ENCODE measurements at places on chromosomes 6 and 20.

GRCh38 chr6:90578894-90579549 is 7.8 kb downstream of the MAP3K7 start:
- no peak for DNase-seq

GRCh38 chr6:32967151-32968091 is 973 bp upstream of the BRD2 start:
- DNase-seq = no peak

DNA sequence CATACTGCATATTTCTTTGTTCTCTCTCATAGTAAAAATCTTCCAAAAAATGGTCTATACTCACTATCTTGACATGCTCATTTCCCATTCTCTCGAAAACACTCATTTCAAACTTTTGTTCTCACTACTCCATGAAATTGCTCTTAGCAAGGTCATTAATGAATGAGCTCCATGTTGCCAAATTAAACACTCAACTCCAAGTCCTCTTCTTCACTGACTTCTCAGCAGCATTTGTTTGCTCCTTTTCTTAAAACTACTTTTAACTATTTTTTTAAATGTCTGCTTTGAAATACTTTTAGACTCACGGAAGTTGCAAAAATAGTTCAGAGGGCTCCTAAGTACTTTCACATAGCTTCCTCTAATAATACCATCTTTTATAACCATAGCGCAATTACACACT is 274.0 kb upstream of the PREP start:
- no peak for DNase-seq

GRCh38 chr6:125524356-125524755 is 222.6 kb upstream of the HDDC2 start:
- DNase-seq = no peak

DNA sequence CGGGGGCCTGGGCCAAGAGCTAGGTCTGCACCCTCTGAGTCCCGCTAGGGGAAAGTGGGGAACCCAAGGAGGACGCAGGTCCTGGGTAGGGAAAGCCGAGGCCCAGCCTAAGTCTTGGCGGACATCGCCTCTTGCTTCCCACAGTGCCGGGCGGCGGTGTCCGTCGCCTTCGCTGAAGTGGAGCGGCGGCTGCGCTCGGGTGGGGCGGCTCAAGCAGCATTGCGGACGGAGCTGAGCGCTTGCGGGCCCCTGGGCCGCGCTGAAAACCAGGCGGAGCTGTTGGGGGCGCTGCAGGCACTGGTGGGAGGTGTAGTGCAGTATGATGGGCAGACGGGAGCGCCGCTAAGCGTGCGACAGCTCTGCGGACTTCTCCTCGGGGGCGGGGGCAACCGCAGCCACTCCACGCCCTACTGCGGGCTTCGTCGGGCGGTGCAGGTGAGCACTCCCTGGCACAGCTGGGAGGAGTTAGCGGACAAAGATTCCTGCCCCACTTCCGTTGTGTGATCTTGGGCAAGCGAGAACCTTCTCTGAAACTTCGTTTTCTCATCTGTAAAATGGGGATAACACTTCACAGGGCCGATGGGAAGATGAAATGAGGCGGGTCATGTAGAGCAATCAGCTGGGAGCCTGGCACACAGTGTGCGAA is 4.2 kb downstream of the PRSS16 start:
- DNase-seq = no peak

DNA sequence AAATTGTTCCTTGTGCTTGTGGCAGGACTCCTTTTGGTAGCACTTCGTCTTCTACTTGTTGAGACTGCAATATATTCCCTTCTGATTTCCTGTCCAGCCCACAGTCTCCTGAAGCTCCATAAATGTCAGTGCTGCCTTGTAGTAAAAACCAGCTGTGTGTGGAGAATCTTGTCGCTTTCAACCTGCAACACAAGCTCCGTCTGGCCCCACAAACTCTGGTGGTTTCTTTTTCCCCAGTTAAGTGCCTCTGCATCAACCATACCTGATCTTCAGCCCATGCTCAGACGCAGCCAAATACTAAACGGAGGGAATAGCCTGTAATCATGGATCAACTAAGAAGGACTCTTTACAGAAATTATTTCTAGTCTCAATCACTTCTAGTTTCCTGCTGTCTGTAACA is 1133.3 kb upstream of the ADGRB3 start:
- DNase-seq = no peak

DNA sequence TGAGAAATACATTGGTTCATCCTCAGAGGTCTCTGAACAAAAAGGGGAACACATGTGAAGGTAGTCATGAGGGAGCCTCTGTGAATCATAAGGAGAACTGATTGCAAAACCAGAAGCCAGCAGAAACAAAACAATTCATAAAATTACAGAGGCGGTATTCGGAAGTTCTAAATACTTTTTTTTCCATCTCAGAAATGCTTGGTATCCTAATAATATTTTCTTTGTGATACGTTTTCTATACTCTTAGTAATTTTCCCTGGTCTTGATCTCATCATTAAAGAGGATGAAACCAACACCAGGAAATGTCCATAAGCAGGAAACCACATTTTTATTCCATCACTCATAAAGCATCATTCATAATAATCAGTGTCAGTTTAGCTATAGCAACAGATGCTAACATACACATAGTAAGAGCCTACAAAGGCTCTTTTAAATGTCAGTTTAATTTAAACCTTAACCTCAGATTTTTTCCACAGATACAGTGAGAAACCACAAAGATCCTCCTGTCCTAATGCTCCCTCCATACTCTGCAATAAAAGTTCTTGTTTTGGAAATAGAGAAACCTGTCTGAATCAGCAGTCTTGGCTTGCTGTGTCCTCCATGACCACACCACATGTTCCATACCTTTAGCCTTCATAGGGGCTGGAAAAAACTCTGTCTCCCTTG is 29.2 kb downstream of the SGK1 start:
- no peak for DNase-seq

DNA sequence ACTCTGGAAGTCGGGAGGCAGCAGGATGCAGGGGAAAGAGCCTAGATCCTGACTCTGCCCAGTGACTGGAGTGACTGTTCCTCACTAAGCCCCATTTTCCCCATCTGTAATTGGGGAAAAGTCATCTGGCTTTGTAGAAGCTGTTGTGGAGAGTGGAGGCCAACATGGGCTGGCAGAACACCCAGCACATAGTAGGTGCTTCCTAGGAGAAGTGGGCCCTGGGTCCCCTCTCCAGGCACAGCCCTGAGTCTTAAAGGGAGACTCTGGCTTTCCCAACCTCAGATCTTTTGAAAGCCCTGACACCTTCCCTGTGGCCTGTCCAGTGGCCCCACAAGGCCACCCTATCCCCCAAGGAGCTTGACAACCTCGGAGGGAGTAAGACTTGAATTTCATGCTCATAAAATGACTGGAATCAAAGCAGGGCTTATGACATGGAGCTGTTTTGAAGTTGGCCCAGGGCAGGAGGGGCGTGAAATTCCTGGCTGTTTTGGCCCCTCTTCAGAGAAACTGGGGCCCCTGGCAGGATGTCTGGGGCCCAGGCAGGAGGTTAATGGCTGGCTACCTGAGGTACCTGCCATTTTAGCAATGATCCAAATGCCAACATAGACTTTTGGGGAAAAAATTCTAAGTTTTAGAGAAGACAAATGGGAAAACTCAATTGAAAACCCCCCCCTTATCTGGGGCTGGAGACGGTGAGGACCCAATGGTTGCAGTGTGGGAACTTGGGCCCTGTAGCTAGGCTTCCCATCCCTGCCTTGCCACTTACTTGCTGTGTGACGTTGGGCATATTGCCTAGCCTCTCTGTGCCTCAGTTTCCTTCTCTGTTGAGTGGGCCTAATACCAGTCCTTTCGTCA is 51.6 kb downstream of the UBE2V1 start:
- DNase-seq = no peak

GRCh38 chr20:3685341-3685740 is 3.5 kb upstream of the ADAM33 start:
- no peak for DNase-seq

- DNase-seq = no peak
These were observed 45.2 kb upstream of the CST5 start for GRCh38 chr20:23924751-23925150.

- DNase-seq = no peak
These were observed 179.2 kb downstream of the PHACTR1 start for GRCh38 chr6:12895721-12896120.

DNA sequence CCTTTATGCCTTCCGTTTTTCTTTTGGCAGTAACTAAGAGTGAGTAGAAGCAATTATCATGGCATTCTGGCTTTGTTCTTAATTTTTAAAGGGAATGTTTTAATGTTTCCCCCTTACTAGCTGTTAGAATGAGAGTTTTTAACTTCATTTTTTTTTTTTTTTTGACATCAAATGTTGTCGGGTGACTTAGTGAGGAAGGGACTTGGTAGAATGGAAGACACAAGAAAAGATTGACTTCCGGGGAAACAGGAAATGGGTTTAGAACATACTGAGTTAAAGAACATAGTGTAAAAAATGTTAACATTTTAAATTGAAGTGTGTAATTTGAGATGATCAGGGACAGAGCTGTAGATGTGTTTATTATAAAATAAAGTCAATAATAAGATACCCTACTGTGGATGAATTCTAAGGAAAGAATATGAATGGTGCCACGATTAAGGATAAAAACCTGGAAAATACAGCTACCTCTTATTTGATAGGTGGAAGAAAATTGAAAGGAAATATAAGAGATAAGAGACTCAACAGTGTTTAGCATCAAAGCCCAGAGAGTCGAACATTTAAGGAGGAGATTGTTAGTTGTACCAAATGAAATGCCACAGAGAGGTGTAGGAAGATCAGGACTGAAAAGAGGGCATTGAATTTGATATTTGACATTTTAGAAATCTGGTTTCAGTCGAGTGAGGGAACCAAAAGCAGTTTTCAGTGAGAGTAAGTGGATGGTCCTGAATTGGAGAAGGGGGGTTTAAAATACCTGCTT is 9.4 kb downstream of the HSF2 start:
- no peak for DNase-seq

- no peak for DNase-seq
These were observed 140.3 kb downstream of the FLRT3 start for GRCh38 chr20:14197097-14197496.

GRCh38 chr6:74549746-74550145 is 656.1 kb downstream of the COL12A1 start:
- DNase-seq = no peak

GRCh38 chr20:5433352-5433751 is 116.6 kb upstream of the PROKR2 start:
- DNase-seq = no peak

GRCh38 chr6:108741331-108741989 is 106.8 kb upstream of the ARMC2 start:
- no peak for DNase-seq

- DNase-seq = no peak
These were observed 129.5 kb upstream of the PTPN1 start for GRCh38 chr20:50380697-50381040.

DNA sequence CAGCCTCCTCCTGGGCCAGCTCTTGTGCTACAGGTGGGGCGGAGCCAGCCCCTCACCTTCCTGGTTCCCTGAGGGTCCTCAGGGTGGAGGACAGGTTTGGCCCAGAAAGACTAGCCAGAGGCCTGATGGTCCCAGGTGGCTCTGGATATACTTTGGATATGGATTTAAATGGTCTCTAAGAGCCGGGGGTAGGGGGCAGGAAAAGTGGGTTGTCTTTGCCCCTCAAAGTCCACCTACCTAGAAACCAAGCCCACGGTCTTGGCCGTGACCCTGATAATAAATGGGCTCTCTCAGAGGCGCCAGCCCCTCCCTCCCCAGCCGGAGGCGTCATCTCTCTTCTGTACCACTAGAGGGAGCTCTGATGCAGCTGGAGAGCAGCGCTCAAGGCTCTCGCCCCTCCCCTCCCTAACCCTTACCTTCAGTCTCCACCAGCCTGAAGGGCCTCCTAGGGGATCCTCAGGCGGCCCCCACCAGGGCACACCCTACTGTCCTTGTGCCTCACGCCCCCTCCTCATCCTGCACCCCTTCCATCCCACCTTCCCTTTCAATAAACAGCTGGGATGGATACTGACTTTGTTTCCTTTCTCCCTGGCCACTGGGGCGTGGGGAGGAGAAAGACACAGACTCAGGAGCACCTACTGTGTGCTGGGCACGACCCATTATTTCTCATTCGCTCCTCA is 7.5 kb downstream of the NRSN2 start:
- peak; percentile 59 for DNase-seq

DNA sequence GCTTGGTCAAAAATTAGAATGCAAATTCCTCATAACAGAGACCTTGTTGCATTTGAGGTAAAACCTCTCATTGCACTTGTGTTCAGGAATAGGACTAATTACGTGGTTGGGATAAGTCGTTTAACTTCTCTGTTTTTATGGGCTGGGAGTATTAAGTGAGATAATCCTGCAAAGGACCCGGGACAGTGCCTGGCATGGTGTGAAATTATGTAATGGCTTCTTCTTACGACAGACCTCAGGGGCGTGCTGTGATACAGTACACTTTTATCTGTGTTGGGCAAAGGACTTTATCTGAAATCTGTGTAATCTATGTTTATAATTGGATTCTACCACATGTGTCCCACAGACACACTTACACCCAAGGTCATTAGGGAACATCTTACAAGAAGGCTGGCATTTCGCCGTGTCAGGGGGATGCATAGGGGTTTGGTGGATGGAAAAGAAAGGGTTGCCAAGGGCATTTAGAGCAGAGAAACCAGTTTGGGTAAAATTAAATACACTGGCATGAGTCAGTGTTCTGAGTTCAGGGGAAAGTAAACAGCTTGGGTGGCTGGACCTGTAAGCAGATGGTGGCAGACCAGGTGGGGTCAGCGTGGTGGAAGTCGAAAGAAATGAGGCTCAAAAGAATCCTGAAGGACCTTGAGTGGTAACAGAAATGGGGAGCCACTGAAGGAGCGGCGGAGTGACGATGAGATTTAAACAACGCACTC is 17.2 kb upstream of the RTF2 start:
- no peak for DNase-seq

DNA sequence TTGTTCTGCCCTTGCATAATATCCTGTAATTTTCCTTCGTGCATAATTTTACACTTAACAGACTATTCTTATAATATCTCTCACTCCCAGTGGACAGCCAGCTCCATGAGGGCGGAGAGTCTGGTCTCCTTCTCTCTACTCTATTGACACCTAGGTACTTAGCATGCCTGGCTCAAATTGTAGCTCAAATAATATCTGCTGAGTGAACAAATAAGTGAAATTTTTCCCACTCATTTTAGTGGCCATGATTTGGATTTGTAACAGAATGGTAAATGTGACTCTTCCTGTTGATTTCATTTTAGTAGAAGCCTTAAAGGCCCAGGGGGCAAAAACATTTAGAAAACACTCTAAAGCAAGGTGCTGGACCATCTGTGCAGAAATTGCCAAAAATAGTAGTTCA is 7.8 kb upstream of the DOK5 start:
- no peak for DNase-seq

- DNase-seq = no peak
These were observed 61.2 kb downstream of the DLGAP4 start for GRCh38 chr20:36367370-36367745.

All from activated CD4-positive, CD25-positive, alpha-beta regulatory T cell (primary cell).